ENCODE measurements at places on chromosomes 16 and 17.

- DNase-seq = no peak
These were observed 202.4 kb downstream of the IRF8 start for GRCh38 chr16:86101137-86101896.

DNA sequence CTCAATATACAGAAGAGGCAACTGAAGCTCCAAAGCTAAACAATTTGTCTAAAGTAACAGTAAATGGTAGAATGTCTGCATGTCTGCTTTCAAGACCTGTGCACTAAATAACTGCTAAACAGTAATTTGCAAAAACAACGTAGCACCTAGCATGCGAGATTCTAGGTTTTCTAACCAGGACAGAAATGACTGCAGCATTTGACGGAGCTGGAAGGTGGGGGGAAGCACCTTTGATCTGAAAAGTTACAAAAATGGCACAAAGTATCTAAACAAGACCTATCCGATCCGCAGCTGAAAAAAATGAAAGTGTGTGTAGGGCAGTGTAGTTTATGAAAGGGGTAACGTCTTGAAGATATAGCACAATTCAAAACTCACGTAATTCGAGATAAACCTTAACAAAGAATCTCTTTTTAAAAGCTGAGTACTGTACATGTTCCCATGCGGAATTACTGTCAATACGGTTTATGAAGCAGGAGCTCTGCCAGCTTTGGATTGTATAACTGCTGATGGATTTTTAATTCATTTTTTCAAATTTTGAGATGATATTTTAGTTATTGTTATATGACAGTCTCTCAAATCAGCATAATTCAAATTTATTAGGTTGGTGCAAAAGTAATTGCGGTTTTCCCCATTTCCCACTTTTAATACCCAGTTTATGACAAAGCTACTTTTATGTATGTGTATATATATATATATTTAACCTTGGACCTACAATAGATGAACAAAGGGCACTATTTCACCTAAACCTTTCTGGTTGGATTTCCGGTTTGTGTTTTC, 1.2 kb upstream of the WIPI1 start:
- no peak for DNase-seq

DNA sequence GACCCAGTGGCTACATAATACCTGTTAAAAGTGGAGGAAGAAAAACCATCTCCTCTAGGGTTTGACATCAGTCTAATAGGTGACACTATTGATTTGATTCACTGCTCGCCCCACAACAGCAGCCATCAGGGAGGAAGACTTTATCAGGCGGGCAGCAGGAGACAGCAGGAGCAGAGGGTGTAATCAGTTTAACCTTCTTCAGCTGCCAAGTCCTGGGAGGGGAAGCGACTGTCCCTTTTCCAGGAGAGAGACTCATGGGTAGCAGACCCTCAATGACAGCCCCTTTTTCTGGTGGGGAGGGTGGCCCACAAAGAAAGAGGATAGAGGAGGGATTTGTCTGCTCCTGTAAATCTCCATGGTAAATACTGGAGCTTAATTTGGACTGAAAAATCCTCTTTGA, 291.8 kb downstream of the HAPSTR1 start:
- no peak for DNase-seq

- no peak for DNase-seq
These were observed 9.2 kb upstream of the WFIKKN1 start for GRCh38 chr16:621526-622105.

GRCh38 chr17:8095361-8095760, 7.8 kb upstream of the ALOX12B start:
- no peak for DNase-seq

DNA sequence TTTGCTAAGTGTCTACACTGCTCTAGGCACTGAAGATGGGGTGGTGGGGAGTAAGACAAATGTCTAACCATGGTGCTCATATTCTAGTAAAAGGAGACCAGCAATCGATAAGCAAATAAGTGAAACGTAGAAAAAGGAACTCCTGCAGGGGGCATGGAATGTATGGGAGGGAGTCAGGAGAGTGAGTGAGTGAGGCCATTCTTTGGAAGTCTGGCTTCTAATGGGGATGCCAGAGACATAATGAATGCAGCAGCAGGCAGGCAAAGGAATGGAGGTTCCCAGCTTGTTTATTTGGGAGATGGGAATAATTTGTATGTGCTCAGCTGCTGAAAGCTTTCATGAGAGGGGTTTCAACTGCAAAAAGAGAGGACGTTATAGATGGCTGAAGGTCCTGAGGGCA, 216.4 kb upstream of the DYNLRB2 start:
- no peak for DNase-seq

GRCh38 chr17:80805032-80805751, 186.4 kb upstream of the CHMP6 start:
- DNase-seq = no peak
